Lung (tissue), 17 donors: ENCODE measurements at places on chromosomes 11 and 22.
A peak's percentile ranks its signal among the peaks of the same experiment; 100 is the strongest.

- no peak for DNase-seq
These were observed 36.9 kb downstream of the GGTLC2 start for GRCh38 chr22:22681221-22681739.

DNA sequence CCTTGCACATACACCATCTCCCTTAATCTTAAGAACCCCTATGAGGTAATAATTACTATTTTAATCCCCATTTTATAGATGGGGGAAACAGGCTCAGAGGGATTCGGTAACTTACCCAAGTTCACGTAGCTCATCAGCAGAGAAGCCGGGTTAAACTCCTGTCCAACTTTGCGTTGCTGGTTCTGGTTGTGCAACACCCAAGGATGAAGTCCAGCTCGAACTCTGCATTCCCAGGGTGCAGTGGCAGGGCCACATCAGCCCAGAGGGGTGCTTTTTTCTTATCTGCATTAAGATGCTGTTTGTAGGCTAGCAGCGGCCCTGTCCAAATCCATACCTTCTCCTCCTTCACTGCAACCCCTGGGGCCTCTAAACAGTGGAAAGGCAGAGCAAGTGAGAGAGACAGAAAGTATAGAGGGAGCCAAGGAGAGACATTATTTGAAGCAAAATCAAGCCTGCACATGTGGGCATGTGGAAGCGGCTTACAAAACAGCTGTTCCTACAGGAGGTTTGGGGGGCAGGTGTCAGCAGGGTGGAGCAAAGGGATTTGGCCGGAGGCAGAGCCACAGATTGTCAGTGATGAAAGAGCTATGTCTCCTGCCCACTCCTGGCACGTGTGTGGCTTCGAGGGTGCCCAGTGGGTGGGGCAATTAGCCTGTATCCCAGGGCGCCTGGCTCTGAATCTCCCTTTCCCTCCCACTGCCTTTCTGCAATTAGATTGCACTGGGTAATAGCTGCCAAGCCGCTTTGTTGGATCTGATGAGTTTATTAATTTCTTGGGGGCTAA is 129.5 kb upstream of the TBCEL start:
- no peak for DNase-seq

GRCh38 chr22:39526736-39527171 is 5.8 kb downstream of the RPS19BP1 start:
- DNase-seq = no peak

DNA sequence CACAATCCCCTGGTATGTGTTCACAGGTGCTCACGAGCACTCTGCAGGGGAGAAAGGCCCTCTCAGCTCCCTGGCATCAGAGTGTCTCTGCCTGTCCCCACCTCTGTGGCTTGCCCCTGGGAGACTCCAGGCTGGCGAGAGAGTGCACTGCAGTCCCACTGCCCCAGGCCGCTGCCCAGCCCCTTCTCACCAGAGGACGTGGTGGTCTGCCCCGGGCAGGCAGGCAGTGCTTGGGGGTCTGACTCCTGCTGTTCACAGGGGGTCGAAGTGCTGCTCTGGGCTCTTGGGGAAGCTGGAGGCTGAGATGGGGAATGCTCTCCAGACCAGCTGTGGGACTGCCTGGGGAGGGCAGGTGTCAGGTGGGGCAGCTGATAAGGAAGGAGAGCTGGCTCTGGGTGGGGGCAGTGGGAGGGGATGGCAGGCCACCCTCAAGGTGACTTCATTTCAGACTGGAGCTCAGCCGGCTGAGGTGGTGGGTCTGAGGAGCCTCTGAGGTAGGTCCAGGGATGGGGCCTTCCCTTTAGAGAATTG is 151.0 kb upstream of the B3GAT1 start:
- DNase-seq = no peak

- no peak for DNase-seq
These were observed 39.0 kb downstream of the GRAMD1B start for GRCh38 chr11:123469089-123469488.

DNA sequence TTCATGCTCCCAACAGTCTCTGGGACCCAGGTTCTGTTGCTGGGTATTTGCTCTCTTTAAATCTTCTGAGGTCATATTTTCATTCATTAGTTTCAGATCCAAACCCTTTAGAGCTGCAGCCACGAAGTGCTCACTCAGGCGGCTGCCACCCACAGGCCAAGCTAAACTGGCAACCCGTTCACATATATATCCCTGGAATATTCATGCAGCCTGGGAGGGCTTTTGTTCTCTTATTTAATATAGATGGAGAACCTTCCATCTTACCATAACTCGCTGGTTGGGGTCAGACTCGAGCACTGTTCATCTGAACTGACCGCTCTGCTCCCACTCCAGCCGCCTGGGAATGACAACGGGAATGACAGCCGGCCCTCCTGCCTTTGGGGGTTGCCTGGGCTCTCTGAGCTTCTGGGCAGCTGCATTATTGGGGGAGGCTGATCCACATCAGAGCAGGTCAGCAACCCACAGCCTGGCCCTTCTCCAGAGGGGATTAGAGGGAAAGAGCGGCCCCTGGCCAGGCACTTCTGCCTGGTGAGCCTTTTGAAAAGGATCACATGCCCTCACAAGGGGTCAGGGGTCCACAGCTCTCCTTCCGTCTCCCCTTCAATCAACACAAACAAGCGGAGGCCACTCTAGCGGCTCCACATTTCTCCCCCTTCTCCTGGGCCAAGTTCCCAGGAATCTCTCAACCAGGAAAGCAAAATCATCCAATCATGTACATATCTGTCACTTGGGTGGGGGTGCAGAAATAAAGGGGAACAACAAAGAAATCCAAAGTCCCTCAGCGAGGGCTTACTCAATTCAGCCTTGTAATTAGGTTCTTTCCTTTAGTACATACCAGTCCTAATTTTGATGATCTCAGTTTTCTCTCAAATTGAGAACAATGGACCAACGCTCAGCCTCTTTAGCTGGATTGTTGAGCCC is 11.8 kb downstream of the TMEM184B start:
- DNase-seq = peak; percentile 82
